ENCODE measurements at places on chromosomes 13 and 19.

- no peak for DNase-seq
Measured at GRCh38 chr19:41225238-41226052, 6.4 kb downstream of the AXL start.

- DNase-seq, result no peak
Measured at GRCh38 chr13:20457670-20458069, 68.0 kb downstream of the CRYL1 start.

DNA sequence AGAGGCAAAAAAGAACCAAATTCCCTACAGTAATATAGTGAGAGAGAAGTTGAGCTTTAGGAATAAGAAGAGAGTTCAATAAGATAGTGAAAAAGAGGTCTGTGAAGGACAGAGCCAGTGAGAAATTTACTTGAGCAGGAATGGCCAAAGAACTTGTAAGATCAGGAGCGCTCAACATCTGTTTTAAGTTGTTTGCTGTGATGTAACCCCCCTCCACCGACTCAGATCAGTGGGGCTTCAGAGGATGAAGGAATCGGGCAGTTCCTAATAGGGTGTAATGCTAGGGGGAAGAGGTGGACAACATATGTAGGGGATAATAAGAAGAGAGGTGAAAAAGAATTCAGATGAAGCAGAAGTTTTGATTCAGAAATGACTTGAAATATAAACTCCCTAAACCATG, 85.3 kb upstream of the FNDC3A start:
- DNase-seq, result no peak

DNA sequence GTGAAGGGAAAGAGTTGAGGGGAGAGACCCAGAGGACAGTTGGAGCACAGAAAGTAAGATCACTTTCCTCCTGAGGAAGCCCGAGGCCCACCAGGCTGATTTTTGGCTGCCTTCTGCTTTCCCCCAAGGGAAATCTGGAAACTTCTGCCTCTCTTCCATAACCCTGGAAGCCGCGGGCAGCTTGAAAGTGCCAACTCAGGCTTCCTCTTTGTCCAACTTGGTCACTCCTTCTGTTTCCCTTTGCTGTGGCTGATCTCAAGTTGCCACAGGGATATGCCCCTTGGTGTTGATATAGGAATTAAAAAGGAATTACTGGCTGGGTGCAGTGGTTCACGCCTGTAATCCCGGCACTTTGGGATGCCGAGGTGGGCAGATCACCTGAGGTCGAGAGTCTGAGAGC, 5.7 kb upstream of the CD70 start:
- no peak for DNase-seq

DNA sequence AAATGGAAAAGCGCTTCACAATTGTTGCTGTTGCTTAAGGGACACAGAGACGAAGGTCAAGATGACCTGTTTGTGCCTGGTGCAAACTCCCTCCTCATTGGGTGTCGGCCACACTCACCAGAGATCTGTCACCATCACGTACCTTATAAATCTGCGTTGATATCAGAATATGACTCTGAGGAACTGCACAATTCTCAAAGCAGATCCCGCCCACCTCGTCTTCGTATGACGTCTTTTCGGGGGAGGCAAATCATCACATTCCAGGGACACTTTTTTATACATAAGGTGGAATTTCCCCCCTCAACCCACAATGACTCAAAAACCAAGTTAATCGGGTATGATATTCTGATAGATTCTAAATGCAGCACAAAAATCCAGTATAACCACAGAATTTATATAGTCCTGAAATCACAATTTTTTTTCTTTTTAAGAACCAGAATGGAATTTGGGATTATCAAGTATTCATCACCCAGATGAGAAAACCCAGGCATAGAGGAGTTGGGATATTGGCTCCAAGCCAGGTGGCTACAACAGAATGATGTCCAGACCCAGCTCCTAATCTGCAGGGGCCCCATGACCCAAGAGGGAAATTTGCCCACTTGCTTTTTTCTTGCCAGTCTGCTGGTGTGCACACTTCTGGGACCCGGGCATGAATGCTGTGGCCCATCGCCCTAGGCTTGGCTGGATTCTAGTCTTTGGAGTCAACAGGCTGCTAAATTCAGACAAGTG, 50.6 kb upstream of the MTIF3 start:
- DNase-seq, result no peak

GRCh38 chr19:6126335-6126974, 9.0 kb upstream of the ACSBG2 start:
- DNase-seq, result peak; percentile 46

GRCh38 chr19:40370997-40371801, 18.8 kb downstream of the HIPK4 start:
- no peak for DNase-seq

DNA sequence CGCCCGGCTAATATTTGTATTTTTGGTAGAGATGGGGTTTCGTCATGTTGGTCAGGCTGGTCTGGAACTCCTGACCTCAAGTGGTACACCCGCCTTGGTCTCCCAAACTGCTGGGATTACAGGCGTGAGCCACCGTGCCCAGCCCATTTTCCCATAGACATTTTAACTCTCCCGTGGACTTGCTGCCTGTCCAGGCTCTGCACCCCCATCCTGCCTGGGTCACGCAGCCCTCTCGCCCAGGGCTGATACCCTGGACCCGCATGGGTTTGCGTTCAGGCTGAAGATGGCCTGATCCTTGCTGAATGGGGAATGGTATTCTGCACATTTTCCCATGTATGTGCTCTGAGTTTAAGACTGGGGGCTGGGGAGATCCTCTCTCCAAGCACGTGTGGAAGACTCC, 46.0 kb upstream of the RANBP3 start:
- DNase-seq, result no peak

- no peak for DNase-seq
Measured at GRCh38 chr19:3580156-3580934, 4.9 kb upstream of the GIPC3 start.

DNA sequence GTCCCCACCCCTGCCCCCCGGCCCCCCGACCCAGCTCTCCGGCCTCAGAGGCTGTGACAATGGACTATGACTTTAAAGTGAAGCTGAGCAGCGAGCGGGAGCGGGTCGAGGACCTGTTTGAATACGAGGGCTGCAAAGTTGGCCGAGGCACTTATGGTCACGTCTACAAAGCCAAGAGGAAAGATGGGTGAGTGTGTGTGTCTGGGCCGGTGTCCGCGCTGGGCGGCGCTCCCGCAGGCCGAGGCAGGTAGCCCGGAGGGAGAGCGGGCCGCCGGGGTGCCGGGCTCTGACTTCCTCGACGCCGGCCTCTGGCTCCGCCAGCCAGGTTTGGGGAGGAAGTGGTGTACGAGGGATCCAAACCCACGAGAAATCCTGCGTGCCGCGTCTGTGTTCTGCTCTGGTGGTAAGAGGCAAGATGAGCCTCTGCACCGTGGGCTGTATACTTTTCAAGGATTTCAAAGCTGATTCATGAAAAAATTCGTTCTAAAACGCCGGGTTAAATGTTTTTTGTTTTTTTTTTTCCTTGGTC, 718 bp downstream of the CDK8 start:
- peak; percentile 64 for DNase-seq

DNA sequence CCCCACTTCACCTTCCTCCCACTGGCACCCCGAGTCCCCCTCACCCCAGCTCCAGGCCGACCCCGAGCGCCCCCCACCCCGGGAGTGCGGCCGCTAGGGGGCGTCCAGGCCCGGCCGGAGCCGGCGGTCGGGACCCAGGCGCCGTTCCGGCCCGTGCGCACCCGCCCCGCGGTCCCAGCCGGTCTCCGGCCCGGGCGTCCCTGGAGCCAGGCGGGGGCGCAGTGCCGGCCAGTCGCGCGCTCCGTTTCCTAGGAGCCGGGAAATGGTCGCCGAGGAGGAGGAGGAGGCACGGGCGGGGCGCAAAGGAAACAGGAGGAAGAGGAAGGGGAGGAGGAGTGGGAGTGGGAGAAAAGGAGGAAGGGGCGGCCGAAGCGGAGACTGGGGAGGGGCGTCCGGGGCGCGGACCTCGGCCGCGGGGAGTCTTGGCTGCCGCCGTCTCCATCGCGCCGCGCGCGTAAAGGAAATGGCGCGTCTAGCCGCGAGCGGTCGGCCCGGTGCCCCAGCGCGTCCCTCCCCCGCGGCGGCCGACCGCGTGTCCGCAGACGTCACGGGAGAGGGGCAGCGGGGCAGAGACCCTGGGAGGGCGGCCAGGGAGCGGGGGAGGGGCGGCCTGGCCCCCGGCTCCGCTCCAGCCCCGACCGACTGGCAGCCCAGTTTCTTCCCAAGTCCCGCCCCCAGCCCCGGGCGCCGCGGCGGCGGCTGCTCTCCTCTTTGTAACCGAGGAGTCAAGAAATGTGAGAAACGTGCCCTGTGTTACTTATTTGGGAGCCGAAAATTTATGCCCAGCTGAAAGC, 1.1 kb upstream of the KCTD15 start:
- peak; percentile 50 for DNase-seq

- no peak for DNase-seq
Measured at GRCh38 chr19:19270749-19271571, 2.1 kb downstream of the TM6SF2 start.

- DNase-seq, result no peak
Measured at GRCh38 chr13:112576191-112576590, 11.8 kb downstream of the TUBGCP3 start.

- DNase-seq, result no peak
Measured at GRCh38 chr13:87872813-87873212, 201.6 kb downstream of the SLITRK5 start.

DNA sequence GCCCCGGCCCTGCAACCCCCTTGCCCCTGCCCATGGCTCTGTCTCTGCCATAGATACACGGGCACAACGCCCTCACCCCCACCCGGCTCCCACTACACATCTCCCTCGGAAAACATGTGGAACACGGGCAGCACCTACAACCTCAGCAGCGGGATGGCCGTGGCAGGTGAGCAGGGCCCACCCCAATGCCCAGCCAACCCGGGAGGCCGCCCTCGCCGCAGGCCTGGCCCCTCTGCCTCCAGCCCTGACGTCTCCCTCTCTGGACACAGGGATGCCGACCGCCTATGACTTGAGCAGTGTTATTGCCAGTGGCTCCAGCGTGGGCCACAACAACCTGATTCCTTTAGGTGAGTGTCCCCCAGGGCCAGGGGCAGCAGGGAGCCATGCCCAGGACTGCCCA, 7.7 kb downstream of the YIPF2 start:
- DNase-seq, result no peak

DNA sequence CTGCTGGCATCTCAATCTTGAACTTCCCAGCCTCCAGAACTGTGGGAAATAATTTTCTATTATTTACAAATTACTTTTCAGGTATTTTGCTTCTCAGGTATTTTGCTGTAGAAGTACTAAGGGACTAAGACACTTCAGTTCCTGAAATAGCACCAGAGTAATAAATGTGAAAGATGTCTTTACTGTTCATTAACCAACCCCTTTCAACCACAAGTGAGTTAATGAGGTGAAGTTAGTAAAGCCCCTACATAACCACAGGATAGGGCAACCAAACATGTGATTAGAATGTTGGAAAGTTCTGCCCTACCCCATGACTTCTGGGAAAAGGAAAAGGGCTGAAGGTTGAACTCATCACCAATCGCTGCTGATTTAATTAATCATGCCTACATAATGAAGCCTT, 2.7 kb upstream of the ZNF345 start:
- DNase-seq, result no peak

DNA sequence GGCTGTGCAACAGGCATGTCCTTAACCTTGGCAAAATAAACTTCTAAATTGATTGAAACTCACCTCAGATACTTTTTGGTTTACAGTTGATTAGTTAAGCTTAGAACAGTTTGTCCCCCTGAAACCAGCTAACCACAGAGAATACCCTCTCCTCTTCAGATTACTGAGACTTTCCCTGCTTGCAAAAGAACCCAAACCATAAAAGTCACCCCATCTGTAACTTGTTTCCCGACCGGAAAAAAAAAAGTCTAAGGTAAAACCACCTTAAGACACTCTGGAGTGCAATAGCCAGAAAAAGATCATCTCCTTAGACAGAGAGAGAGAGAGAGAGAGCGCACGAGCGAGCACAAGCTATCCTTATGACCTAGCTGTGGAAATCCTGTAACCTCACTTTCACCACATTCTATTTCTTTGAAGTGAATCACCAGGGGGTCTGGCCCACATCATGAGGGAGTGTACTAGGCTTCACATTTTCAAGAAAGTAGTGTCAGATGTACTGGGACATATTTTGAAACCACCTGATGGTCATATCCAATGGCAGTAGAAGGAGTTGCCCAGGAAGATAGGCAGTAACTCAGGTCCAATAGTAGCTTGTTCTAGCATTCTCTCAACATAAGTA, 11.1 kb upstream of the GTF2F2 start:
- no peak for DNase-seq

GRCh38 chr13:113245849-113246796, 36.7 kb downstream of the CUL4A start:
- no peak for DNase-seq

DNA sequence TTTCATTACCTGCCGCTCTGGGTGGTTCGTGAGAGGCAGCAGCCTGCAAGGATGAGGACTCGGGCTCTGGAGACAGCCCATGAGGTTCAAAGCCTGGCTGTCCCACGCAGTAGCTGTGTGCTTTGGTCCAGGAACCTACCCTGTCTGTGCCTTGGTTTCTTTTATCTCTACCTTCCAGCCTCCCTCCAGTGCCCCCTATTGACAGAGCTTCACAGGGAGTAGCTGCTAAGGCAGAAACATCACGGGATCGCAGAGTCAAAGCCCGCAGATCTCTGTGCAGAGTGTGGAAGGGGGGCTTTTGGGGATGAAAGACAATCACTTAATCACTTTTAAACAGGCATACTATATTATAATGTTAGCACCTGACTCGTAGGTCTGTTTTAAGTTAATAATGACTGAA, 16.2 kb downstream of the ZNF71 start:
- no peak for DNase-seq

DNA sequence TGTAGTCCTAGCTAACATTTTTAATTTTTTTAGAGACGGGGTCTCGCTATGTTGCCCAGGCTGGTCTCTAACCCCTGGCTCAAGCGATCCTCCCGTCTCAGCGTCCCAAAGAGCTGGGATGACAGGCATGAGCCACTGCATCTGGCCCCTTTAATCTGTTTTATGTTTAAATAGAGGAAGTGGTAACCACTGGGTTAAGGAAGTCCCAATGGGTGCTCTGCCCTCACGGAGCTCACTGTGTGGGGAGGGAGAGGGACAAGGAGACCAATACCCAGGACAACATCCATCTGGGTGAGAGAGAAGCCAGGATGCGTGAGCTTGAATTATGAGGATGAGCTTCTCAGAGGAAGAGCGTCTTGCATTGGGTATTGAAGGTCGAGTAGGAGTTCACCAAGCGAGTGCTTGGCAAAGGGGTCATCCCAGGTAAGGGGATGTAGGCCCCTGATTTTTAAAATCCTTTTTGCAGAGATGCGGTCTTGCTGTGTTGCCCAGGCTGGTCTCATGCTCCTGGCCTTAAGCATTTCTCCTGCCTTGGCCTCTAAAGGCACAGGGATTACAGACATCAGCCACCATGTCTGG, 13.8 kb downstream of the YJU2 start:
- DNase-seq, result no peak

- DNase-seq, result no peak
Measured at GRCh38 chr19:2578391-2578890, 102.5 kb downstream of the GADD45B start.

Measured in CD4-positive, alpha-beta T cell treated with Interferon alpha-2 for 1 hour (primary cell).